ENCODE measurements at places on chromosomes 11 and 22.

DNA sequence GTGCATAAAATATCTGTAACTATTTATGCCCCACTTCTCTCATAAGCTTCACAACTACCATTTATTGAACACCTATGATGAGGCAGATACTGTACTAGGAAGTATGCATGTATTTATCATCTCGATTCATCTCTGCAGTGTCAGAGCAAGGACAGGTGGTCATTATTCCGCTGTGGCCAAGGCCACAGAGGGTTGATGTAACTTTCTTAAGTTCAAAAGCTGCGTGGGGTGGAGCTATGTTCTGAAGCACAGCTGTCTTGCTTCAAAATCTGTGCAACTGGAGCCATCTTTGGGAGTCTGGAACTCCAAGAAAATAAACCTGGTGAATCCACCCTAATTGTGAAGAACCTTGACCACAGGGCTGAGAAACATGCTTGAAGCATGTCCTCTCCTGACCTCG, 60.2 kb upstream of the HMGXB4 start:
- DNase-seq = no peak

- DNase-seq = no peak
Measured at GRCh38 chr22:36839356-36840073, 21.3 kb upstream of the NCF4 start.

- DNase-seq = no peak
Measured at GRCh38 chr11:117303646-117304315, 12.3 kb downstream of the BACE1 start.

DNA sequence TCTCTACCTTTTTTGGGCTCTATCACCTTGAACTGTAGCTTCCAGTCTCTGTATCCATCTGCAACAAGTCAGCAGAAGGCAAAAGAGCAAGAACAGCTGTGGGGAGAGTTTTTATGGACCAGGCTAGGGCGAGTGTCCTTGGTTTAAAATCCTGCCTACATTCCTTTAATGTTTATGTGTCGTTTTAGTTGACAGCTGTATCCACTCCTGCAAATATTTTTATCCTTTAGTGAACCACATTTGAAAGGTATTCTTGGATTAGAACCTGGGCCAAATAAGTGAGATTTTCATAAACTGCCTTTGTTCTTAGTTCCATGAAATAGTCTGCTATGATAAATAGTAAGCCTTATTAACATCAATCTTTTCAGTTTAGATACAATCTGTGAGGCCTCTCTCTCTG, 712.2 kb downstream of the ETS1 start:
- DNase-seq = no peak

DNA sequence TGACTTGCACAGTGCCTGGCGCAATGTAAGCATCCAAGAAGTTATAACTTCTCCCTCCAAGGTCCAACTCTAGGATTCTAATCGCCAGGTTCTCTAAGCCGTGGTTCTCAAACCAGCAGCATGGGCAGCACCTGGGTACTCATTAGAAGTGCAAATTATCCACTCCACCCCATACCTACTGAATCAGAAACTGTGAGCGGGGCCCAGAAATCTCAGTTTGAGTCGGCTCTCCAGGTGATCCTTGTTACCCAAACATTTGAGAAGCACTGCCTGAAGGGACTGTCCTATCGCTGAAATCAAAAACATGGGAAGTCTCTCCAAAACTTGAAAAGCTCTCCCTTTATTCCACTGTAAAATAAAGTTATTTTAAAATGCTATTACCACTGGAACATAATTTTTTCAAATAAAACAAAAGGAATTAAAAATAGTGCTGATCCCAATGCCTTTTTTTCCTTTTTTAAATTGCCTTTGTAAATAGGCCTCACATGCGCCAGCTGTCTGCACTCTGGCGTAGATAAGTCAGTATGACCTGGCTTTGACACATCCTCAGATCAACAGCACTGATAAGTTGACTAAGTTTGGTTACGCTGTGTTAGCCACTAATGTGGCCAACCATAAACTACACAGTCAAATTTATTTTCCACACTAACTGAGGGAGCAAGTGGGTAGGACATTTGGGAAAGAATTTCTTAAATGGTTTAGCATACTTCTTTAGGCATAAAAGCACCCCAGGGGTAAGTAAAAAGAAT, 8.4 kb upstream of the CTR9 start:
- no peak for DNase-seq

- DNase-seq = no peak
Measured at GRCh38 chr11:99192716-99193115, 172.0 kb downstream of the CNTN5 start.

DNA sequence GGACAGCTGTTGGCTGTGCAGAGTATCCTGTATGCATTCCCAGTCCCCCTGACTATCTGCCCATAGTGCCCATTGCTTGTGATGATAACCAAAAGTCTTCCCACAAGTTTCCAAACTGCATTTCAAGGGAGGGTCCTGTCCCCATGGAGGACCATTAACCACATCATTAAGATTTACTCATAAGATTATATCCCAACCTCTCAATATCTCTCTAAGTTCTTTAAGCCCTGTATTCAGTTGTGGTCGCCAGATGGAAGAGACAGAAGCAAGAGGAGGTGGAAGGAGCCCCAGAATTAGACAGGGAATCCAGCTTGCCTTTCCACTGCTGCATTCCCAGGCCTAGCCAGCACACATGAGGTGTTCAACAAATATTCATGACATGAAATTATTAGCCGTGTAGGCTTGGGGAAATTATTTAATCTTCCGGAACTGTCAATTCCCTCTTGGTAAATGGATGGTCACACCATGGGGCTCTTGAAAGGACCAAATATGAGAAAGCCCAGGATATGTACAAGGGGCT, 42.6 kb upstream of the TIMP3 start:
- DNase-seq = no peak

- DNase-seq = no peak
Measured at GRCh38 chr11:24513479-24514218, 16.8 kb downstream of the LUZP2 start.

DNA sequence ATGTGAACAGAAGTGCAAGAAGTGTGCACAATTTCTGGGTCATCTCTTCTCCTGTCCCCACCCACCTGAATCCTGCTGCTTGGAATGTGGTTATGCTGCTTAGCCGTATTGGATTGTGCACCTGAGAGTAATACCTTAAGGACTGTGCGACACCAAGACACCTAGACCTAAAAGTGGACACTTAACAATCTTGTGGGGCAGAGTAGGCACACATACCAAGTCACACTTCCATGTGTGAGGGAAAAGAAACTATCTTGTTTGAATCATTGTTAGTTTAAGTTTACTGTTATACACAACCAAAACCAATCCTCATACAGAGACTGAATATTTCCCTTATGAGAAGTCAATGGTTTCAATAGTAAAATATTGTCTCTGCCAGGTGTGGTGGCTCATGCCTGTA, 93.7 kb downstream of the CCDC83 start:
- DNase-seq = no peak

DNA sequence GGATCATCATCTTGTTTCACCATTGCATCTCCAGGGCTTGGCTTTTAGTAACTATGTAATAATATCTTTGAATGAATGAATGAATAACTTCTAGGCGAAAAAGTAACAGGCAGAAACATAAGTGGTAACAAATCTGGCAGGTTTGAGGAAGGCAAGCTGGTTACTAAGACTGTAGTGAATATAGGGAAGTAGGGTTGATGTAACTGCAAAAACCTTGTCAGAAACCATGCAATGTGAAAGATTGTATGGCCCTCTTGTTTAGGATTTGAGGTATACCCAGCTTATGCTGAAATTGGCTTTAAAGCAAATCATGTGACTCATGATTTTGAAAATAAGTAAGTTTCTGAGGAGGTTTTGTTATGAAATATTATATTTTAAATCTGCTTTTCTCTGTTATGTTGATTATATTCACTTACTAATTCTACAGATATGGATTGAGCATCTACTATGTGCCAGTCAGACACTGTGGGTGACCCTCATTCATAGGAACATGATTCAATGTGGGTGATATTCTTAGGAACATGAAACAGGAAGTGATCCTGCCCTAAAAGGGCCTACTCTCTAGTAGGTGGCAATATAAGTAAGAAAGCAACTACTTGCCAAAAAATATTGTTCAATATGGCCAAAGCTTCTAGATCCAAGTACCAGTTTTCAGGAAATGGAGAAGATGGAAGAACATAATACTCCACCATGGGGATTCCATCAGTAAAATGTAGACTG, 115.5 kb upstream of the CCDC90B start:
- no peak for DNase-seq

GRCh38 chr11:86681483-86681756, 9.0 kb upstream of the ME3 start:
- no peak for DNase-seq

GRCh38 chr11:1233351-1234053, 10.6 kb downstream of the MUC5B start:
- no peak for DNase-seq

DNA sequence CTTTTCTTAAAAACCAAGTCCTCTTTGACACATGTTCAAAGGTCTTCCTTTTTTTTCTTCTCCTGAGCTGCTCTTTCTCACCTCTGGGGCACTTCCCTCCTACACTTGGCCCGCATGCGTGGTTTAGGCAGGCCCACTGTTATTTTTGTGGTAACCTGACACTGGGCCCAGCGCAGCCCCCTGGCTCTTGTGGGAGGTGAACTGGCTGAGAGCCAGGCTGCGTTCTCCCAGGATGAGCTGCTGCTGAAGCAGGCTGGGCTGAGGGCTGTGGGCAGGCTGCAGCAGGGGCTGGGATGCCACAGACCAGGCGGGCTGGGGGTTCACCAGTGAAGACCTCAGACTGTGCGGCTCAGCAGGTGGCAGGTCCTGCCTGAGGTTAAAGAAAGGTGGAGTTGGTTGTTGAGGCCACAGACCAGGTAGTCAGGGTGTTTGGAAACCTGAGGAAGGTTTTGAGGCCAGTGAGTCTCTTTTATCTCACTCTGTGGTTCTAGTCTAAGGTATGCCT, 72.4 kb downstream of the TEAD1 start:
- DNase-seq = peak; percentile 64

All from fibroblast of skin of left quadriceps (primary cell).